ENCODE measurements at places on chromosomes 1 and 21.

- no peaks in the 10 kb centered on the region for H3K27me3 ChIP-seq
- no peak overlapping the region for H3K27ac ChIP-seq
- H3K36me3 ChIP-seq, result no peaks in the 10 kb centered on the region
- no peaks in the 10 kb centered on the region for H3K4me1 ChIP-seq
- no peak for DNase-seq
These were observed 12.3 kb upstream of the JAM2 start for GRCh38 chr21:25626757-25627156.

- H3K4me1 ChIP-seq, result peaks cover 9% of the 10 kb centered on the region
- no peak overlapping the region for H3K4me3 ChIP-seq
- no peaks in the 10 kb centered on the region for H3K27me3 ChIP-seq
- no peaks in the 10 kb centered on the region for H3K36me3 ChIP-seq
These were observed 46.5 kb downstream of the PSMG1 start for GRCh38 chr21:39136711-39137110.

- no peak overlapping the region for H3K27ac ChIP-seq
- H3K4me3 ChIP-seq, result no peak overlapping the region
- no peaks in the 10 kb centered on the region for H3K4me1 ChIP-seq
- DNase-seq, result no peak
These were observed 267.5 kb upstream of the RAB4A start for GRCh38 chr1:229003233-229004031.

DNA sequence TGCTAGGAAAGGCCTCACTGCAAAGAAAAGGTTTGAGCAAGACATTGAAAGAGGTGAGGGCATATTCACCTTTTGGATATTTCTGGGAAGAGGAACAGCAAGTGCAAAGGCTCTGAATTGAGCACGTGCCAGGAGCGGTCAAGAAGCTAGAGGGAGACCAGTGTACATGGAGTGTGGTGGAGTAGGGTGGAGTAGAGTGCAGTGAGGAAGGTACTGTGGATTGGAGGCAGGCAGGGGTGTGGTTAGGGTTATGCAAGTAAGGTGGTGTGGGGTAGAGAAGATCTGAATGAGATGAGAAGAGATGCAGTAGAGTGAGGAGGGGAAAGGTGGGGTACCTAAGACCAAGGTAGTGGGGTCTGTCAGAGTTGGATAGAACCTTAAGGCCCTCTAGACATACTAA, 119.6 kb downstream of the OMA1 start:
- H3K36me3 ChIP-seq, result no peaks in the 10 kb centered on the region
- no peaks in the 10 kb centered on the region for H3K4me1 ChIP-seq
- no peak for DNase-seq
- no peak overlapping the region for H3K4me3 ChIP-seq
- no peaks in the 10 kb centered on the region for H3K27me3 ChIP-seq
- no peak overlapping the region for H3K27ac ChIP-seq

DNA sequence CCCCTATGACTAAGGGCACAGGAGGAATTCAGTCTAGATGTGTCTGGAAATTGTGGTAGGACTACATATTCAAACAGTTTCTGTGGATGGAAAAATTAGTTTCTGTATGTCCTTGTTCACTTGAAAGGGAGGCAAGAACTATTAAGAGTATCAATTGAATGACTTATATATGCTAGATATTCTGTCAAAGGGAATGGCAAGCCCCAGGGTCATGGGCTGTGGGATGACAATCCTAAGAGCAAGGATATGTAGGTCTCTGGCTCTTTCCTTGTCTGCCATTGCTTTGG, 383.5 kb upstream of the B3GALT2 start:
- no peak overlapping the region for H3K27ac ChIP-seq
- no peak for DNase-seq
- no peaks in the 10 kb centered on the region for H3K27me3 ChIP-seq
- H3K4me3 ChIP-seq, result no peak overlapping the region
- H3K36me3 ChIP-seq, result no peaks in the 10 kb centered on the region

All from RWPE2 (cell line).